ENCODE measurements at places on chromosomes 2 and 18. TPM values are rescaled to one million over a fixed set of nuclear protein-coding genes. Genes with fewer than 3 reads are reported as not detected.

DNA sequence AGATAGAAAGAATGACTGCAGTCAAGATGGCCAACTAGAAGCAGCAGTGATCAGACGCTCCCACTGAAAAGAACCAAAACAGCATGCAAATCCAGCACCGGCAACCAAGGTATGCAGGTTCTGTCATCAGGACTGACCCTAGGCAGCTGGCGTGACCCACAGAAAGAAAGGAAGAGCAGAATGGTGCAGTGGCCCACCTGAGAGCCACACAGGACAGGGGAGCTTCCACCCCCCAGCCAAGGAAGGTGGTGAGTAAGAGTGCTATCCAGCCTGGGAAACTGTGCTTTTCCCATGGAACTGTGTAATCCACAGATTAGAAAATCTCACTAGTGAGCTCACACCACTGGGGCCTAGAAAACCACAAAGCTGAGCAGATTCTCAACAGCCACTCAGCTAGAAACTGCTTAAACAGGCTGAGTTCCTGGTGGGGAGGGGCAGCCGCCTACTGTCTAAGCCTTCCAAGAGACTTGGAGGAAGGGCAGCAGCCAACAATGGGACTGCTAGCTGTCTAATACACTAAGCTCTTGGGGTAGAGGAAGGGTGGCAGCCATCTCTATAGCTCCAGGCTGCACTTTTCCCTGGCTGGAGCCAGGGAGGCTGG, 127.9 kb downstream of the EVA1A start:
- DNase-seq, result no peak

DNA sequence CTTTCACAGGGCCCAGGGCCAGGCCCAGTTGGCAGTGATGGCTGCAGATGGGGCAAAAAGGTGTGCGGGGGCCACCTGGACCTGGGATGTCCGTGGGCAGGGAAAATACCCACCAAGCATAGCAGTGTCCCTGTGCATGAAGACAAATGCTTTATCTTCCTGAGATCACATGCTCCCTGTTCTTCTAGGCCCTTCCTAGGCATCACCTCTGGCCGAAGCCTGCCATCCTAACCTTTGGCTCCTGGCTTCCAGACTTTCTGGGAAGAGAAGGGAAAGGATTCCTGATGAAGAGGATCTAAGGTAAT, 105.0 kb upstream of the SMAD2 start:
- no peak for DNase-seq

- DNase-seq, result no peak
Measured at GRCh38 chr18:69000366-69000765, 202.5 kb downstream of the CCDC102B start.

DNA sequence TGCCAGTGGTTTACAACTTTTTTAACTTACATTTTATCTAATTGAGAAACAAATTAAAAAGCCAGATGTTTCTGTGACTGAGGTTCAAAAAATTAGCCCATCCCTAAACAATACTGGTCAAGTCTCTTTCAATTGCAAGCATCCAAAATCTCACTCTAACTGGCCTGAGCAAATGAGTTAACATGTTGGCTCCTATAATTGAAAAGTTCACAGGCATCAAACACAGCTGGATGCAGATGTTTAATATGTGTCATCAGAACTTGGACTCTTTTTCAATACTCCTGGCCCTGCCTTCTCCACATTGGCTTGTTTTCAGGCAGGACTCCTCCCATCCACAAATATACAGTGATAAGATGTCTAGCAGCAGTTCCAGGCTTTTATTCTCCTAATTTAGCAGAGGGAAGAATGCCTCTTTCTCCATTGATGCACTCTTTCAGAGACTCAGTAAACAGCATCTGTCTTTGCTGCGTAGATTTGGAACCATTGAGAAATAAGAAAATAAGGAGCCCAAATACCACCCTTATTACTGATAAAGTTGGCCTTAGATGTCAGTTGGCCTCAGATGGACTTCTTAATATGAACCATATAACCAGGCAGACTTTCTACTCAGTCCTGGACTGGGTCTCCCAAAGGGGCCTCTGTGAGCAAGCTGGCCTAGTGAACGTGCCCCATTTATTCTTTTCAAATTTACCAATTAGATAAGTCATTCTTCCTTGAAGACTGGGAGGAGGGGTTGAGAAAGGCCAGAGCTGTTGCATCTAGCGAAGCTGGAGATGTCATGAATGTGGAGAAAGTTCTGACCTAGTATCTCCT, 30.4 kb upstream of the FN1 start:
- no peak for DNase-seq

GRCh38 chr18:14971461-14972185, 223.7 kb downstream of the ANKRD30B start:
- DNase-seq, result no peak

Gene TUBA3E
- total RNA-seq, result not detected

Gene PSMA8
- total RNA-seq, result not detected

Gene POTEC
- not detected for total RNA-seq

Gene NTSR2
- total RNA-seq, result 1.6 TPM

Gene ASXL2
- 15.8 TPM for total RNA-seq

Gene SCYGR4
- not detected for total RNA-seq

Gene ST8SIA5
- not detected for total RNA-seq
